GM06990 (cell line): ENCODE measurements at places on chromosomes 2 and 18.

- no peak for DNase-seq
Measured at GRCh38 chr2:30149513-30149912, 2.7 kb downstream of the YPEL5 start.

DNA sequence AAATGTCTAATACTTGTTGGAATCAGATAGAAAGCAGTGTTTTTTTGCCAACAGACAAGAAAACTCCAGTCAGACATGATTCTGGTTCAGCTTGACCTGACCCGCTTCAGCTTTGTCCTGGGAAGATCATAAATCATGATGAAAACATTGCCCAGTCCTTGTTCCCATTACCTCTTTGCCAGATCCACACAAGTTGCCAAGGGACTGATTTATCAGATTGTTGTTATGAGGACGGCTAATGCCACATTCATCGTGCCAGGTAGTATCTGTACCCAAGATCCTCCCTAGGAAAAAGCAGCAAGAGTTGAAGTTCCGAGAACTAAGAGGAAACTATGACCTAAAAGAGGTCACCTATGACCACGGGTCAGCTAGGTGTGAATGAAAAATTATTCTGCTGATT lies 39.0 kb downstream of the SLC40A1 start:
- DNase-seq = no peak

DNA sequence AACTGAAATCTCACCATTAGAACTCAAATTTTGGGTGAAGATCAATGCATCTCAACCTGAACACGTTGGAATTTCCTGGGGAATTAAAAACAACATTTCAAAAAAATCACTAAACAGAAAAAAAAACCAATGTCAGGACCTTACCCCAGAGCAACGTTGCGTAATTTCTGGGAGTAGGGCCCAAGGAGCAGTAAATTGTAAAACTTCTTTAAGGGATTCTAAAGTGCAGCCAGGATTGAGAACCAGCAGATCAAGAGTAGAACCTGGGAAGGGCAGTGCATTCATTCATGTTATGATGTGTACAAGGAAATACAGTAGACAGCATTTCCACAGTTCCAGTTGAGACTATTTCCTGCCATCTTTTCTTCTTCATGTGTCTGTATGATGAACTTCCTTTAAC lies 56.9 kb downstream of the RHBDD1 start:
- no peak for DNase-seq

- DNase-seq = peak; percentile 70
Measured at GRCh38 chr18:5890331-5891183, 4.8 kb downstream of the TMEM200C start.

DNA sequence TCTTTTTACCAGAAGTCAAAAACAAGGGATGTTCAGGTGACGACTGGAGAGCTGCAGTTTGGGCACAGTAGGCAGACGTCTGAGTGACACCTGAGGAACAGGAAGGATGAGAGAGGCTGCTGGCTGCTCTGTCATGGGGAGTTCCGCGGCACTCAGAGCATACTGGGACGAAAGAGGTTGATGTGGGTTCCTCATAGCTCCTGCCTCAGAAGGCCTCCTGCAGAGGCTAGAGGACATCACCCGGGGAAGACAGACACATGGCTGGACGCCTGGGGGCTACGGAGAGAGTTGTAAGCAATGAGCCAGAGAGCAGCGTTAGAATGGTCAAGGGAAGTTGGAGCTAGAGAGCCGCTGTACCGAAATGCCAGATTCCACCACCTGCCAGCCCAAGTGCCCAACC lies 45.1 kb upstream of the GLI2 start:
- DNase-seq = no peak

DNA sequence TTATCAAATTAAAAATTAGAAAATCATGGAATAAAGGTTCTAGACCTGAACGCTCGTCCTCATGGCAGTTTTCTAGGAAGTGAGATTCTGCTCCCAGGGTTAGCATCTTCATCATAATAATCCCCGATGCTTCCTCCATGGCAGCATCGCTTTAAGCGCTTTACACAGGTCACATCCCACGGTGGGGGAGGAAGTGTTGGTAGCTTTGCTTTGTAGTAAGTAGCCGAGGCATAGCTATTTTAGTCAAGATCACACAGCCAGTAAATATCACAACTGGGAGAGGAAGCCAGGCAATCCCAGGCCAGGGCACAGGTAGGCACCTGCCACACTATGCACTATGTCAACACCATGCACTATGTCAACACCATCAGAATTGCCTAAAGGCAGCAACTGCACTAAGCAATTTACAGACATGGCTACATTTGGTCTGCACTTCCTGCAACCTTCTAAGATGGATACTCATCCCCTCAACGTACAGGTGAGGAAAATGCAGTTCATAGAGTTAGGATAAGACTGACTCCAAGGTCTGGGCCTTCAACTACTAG lies 205.5 kb downstream of the FBXO15 start:
- no peak for DNase-seq

DNA sequence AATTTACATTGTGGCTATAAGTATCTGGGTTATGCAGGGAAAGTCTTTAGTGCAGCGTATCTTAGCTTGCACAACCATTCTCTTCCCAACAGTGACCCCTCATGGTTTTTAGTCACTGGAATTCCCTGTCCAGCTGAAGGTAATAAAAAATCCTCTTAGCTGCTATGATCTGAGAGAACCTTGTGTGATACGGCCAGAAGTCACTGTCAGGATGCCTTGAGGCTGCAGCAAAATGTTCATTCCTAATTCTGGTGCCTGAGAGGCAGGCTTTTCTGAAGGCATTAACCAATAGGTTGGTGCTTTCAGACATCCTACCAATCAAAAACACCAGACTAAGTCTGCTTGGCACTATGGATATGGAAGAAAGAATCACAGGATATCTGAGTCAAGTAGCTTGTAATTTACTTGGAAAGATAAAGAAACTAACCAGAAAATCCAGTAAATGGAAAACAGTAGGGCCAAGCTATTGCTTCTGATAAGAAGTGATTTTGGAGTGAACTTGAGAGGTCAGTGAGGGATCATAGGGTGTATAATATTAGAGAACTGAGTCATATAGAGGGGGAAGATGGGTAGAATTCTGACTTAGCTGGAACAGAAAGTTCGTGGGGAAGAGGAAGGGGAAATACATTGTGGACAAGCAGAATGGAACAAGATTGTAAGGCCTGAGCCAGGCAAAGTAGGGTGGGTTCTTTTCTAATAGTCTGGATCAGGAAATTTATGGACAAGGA lies 89.0 kb upstream of the SLC14A2 start:
- DNase-seq = no peak

- no peak for DNase-seq
Measured at GRCh38 chr2:179751163-179751809, 110.1 kb downstream of the ZNF385B start.
